ENCODE measurements at places on chromosomes 7 and 10.

DNA sequence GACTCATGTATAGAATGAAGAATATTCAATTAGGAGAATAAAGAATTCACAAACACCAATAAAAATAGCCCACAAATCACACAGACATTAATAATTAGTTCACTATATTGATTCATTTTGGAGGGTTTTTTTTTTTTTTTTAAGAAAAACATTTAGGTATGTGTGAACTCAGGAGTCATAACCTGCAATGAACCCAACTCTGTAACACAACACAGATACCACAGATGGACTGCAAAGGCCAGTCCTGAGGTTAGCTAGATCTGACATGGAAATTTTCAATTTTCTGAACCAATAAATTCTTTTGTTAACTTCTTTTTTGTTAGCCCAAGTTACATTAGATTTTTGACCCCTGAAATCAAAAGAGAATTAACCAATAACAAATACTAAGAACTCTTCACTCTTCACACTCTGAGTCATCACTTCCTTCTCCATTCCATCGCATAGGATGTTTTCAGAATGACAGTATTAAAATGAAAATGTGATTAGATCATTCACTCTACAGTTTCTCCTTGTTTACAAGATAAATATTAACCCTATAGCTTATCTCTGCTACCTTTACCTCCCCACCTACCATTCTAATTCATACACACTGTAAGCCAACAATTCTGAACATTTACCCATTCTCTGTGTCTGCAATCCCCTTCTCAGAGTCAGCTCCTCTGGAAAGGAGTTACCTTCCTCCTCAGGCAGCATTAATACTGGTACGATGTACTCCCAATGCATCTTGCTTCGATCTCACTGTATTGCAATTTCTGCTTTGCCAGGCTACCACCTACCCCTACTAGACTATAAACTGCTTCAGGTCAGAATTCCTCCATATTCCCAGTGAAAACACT lies 141.5 kb downstream of the LRRN3 start:
- no peak for DNase-seq

GRCh38 chr10:93267521-93267920 lies 193.8 kb downstream of the CYP26A1 start:
- DNase-seq: no peak

DNA sequence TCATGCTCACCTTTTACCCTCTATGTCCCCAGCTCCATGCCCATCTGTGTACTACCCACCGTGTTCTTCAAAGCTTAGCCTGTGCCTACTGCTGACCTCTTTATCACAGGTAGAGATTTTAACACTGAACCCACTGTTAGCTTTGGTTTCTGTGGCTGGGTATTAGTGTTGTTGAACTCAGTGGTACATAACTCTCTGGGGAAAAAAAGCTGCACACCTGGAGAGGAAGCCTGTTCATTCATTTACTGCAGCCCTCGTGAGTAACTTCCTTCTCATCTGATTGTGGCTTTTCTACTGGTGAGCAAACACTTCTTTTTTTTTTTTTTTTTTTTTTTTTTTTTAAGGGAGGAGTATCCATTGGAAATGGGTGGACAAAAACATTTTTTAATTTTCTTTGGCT lies 326.3 kb downstream of the CCSER2 start:
- DNase-seq: no peak

- no peak for DNase-seq
Measured at GRCh38 chr7:47413526-47414341, 168.2 kb downstream of the TNS3 start.

GRCh38 chr7:115731796-115732471 lies 298.6 kb downstream of the TFEC start:
- DNase-seq: no peak

DNA sequence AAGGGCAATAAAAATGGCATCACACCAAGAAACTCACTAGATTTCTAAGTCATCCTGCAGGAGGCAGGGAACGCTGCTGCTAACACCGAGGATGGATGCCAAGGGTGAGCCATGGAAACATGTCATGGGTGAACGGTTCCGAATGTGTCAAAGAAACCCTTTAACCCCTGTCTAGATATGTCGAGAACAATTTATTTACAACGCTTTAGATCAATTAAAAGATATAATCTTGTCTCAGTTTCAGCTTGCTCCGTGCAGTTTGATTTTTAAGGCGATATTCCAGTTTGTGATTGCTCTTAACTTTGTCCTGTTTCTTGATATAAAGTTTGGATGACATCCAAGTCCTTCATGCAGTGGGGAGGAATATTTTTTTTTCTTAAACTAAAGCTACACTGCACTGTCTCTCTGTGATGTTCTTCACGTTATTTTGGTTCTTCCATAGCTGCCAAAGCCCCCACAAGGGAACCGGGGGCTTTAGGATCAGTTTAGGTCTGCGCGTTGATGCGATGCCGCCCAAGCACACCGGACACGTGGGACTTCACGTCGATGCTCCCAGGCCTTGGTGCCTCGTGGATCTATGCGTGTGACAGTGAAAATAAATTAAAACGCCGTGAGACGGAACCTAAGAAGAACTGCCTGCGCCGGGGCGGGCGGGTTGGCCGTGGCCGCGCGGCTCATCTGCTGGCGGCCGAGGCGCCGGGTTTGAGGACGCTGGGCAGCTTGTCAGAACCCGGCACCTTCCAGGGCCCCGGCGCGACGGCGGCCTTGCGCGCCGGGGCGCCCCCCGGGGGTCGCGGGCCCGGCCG lies 220.3 kb downstream of the PHTF2 start:
- DNase-seq: no peak

DNA sequence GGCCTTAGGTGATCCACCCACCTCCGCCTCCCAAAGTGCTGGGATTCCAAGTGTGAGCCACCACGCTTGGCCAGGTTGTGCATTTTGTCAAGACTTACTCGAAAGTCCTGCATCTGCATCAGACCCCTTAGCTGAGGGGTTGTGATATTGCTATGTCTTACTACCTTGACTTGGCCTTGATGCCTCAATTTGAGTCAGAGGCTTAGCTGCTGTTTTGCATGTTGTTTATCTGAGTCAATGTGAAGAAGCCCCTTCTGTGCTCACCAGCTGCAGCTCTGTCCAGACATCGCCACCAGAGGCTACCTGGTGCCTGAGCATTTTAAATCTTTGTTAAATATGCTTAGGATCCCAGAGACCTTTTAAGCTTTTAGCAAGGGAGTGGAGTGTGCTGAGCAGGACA lies 18.1 kb downstream of the UBE2D4 start:
- DNase-seq: no peak

DNA sequence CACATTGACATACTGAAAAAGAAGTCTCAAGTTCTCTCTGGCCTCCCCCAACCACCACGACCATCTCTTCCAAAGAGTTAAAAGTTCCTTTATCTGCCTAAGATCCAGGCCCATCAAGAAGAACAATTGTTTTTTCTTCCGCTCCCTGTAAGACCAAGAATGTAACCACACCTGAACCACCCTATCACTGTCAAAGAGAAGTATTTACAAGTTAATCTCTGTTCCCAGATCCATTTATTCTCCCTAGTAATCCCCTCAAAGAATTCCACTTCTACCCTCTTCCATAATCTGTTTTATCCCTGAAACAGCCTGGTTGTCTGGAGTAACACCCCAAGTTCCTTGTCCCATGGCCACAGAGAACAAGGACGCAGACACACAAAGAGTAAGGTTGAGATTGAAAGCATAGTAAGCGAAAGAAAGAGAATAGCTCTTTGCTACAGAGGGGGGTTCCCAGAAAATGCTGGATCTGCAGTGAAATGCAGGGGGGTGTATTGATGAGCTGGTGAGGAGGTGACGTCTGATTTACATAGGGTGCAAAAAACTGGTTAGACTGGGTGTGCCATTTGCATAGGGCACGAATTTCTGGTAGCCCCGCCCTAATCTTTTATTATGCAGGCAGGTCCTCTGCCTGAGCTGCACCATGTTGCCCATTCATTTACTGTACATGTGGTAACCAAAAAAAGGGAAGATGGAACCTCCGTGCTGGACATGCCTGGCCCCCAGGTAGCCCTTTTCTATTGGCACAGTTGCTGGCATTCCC lies 122.0 kb downstream of the SKIDA1 start:
- DNase-seq: no peak

DNA sequence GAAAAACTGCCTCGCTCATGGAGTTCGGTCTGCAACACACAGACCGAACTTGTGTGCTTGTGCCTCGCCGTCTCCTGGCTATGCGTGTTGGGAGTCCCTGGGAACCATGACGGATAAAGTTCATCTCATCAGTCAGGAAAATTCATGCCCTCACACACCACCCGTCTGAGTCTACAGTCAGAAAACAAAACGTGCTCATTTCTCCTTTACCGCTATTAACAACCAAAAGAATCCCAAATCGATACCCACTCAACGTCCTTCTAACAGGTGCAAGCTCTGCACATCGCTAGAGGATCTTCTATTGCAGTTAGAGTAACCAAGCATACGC lies 13.6 kb downstream of the CNPY1 start:
- no peak for DNase-seq

DNA sequence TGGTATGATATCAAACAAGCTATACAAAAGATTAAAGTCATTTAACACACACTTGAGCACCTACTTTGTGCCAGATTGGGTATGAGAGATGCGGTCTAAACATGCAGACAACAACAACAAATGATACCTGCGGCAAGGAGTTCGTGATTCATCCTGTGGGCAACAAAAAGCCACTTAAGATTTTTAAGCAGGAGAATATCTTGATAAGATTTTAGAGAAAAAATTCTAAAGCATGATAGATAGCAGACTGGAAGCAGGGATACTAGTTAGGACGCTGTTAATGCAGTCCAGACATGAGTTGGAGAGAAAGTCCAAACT lies 1.6 kb upstream of the KBTBD2 start:
- no peak for DNase-seq

- DNase-seq: no peak
Measured at GRCh38 chr7:147595042-147595441, 995.5 kb upstream of the C7orf33 start.

- peak; percentile 31 for DNase-seq
Measured at GRCh38 chr10:22315455-22316285, 518 bp upstream of the COMMD3 start.

GRCh38 chr7:1644341-1645070 lies 25.6 kb upstream of the ELFN1 start:
- DNase-seq: no peak

All from activated CD8-positive, alpha-beta memory T cell treated with anti-CD3 and anti-CD28 coated beads for 48 hours (primary cell).